ENCODE measurements at places on chromosomes 1 and 21.
A peak's percentile ranks its signal among the peaks of the same experiment; 100 is the strongest.

DNA sequence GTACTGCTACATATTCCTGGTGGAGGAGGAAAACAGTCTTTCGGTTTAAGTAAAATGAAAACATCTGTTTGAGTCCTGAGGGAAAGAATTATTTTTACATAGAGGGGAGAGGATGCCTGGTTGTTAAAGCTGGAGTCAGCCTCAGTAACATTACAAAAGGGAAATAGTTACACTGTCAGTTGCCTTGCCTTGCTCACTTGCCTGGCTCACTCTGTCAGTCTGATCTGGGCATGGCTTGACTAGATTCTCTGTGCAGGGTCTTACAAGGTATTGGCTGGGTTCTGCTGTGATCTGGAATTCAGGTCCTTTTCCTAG lies 8.4 kb upstream of the UBE2U start:
- no peak for DNase-seq

GRCh38 chr1:226001963-226002666 lies 3.0 kb upstream of the SDE2 start:
- no peak for DNase-seq

- DNase-seq, result no peak
Measured at GRCh38 chr1:35668506-35668905, 27.2 kb upstream of the PSMB2 start.

- no peak for DNase-seq
Measured at GRCh38 chr1:55172272-55172671, 42.9 kb downstream of the USP24 start.

- DNase-seq, result no peak
Measured at GRCh38 chr1:225409051-225409450, 18.8 kb downstream of the LBR start.

- no peak for DNase-seq
Measured at GRCh38 chr1:89464008-89464407, 60.6 kb upstream of the LRRC8B start.

DNA sequence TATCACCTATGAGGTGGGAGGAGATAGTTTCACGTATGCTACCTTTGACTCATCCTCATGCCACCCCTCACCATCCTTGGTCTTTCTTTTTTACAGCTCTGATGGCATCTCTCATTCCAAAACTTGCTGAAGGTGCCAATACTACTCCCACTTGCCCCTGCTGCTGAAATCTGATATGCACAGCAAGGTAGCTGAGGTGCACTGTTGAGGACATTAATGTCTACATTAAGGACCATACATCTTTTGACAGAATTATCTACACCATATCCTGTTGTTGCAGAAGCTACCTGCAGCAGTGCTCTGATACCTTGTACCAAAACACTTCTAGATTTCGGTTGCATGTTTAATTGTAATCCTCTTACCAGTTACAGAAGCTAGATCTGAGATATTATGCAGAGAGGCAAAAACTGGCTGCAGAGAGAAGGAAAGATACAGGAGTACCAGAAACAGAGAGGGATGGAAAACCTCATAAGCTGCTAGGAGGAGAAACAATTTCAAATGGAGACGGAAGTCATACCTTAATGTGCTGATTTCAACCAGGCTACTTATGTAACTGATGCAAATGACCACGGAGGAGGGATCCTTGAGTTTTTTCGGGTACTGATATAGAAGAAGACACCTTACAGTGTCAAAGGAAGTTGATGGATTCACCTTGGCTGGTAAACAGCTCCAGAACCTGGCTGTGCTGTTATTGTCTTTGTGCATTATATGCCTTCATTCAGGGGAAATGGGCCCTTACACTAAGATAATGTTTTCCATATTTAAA lies 19.3 kb upstream of the PTPRC start:
- no peak for DNase-seq

DNA sequence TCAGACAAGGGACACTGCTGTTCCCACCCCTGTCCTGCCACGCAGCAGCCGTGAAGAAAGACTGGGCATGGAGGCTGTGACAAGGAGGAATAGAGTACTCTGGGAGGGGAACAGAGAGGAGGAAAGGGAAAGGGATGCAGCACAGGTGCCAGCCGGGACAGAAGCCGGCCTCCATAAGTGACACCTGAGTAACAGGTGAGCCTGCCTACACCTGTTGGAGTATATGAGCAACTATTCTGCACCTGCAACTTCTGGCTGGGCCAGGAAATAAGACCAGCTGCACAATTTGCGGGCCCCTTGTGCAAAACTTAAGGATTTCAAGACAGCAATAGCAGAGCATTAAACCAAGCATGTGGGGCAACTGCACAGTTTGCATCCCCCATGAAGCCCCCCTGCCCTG lies 72.5 kb upstream of the GOLT1A start:
- DNase-seq, result no peak

- DNase-seq, result no peak
Measured at GRCh38 chr1:37233606-37234005, 199.3 kb upstream of the GRIK3 start.

GRCh38 chr1:223006371-223006770 lies 136.7 kb downstream of the TLR5 start:
- no peak for DNase-seq

- DNase-seq, result peak; percentile 19
Measured at GRCh38 chr1:33709783-33710718, 153.8 kb upstream of the HMGB4 start.

GRCh38 chr1:181062836-181063428 lies 25.6 kb upstream of the IER5 start:
- DNase-seq, result no peak

- no peak for DNase-seq
Measured at GRCh38 chr1:48263041-48263440, 40.5 kb downstream of the SLC5A9 start.

GRCh38 chr1:84603941-84604830 lies 29.9 kb upstream of the CTBS start:
- DNase-seq, result peak; percentile 36

DNA sequence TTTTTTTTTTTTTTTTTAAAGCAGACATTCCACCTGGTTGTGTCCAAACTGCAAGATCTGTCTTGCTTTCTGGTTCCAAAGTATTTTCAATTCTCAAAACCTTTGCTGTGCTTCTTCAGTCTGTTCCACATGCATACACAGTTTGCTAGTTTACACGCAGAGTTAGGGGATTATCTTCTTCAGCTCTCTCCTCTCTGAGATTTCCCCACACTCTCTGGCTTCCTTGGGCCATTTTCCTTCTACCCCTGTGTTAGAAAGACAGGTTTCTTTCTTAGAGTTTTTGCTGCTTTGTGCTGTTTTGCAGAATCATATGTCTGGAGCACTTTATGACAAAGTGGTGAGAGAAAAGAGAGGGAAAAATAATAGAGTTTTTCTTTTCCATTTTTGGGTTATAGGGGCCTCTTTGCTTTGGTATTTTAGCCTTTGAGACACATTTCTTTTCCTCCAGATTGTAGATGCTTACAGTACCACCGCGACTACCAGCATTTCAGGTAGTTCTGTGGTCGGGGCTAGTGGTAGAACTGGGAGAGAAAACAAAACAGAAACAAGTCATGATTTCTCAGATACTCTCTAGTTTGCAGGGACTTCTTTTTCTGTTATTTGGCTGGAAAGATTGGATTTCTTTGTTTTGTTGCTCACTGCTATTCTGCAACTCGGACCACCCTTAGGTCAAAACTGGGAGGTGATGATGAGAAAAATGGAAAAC lies 66.3 kb downstream of the RABGAP1L start:
- no peak for DNase-seq

GRCh38 chr21:28444111-28444510 lies 548.6 kb downstream of the LTN1 start:
- DNase-seq, result no peak

- DNase-seq, result no peak
Measured at GRCh38 chr1:24111262-24111995, 506 bp downstream of the MYOM3 start.

DNA sequence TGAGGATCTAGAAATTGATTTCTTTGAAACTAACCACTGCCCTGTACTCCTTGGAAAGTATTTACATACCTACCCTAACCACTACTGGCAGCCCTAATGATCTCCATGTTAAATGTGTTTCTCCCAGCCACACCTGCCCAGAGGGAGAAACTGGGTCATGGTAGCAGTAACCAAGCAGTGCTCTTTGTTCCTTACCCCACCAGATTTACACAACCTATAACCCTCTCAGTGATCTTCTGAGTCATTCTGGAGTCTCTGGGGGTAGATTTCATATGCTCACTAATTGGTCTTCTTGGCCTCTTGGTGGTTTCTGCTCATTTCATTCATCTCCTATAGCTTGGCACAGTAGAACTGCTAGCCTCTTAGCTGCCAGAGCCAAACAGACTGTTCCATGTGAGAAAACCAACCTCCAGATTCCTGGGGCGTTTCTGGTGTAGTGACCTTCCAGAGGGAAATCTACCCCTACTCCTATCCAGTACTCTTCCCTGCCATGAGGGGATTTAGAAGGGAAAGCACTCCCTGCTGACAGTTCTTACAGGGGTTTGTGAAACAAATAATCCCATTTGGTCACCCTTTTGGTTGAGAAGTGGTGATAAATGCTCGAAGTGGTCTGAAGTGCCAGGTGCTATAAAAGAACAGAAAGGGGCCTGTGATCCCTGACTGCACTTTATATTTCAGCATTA lies 36.2 kb upstream of the LRIG2 start:
- no peak for DNase-seq

GRCh38 chr1:90558126-90558525 lies 159.0 kb downstream of the BARHL2 start:
- DNase-seq, result no peak

GRCh38 chr1:161139766-161140165 lies 7.3 kb upstream of the DEDD start:
- DNase-seq, result no peak

DNA sequence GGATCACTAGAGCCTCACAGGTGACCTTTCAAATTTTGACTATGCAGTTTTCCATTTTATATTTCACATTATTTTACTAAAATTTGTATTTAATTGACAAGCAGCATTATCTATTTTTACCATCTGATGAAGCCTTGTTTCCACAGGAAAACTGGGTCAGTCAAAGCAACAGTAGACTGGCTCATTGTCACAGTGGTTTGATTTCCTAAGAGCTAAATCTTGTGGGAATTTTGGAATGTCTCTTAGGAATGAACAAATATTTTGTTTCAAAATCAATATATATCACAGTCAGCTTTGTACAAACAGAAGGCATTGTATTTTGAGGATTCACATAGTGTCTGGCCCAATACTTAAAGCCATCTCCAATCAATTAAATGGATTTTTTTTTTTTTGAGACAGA lies 152.6 kb upstream of the RNPC3 start:
- no peak for DNase-seq

GRCh38 chr1:1315435-1315954 lies 7.1 kb downstream of the PUSL1 start:
- DNase-seq, result no peak

- no peak for DNase-seq
Measured at GRCh38 chr21:16550917-16551741, 821.3 kb downstream of the USP25 start.

- DNase-seq, result no peak
Measured at GRCh38 chr1:89546934-89547562, 22.4 kb downstream of the LRRC8B start.

- DNase-seq, result no peak
Measured at GRCh38 chr1:208036918-208037766, 126.2 kb upstream of the CD34 start.

DNA sequence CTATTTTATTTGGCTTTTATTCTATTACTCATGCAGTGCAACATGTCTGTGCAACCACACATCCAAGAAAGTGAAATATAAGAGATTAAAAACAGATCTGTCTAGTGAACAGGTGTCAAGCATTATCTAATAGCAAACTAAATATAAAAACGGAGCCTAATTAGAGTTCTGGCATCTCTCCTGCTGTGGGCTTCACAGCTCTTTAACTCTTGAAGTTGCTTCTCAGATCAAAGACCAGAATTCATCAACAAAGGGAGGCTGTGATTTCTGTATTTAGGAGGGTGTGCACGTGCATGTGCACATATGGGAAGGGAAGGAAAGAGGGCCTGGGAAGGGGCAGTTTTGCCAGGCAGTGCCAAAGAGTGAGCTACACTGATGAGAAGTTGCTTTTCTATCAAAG lies 81.0 kb downstream of the MIS18A start:
- no peak for DNase-seq

- DNase-seq, result no peak
Measured at GRCh38 chr1:51549901-51550300, 30.8 kb upstream of the EPS15 start.

DNA sequence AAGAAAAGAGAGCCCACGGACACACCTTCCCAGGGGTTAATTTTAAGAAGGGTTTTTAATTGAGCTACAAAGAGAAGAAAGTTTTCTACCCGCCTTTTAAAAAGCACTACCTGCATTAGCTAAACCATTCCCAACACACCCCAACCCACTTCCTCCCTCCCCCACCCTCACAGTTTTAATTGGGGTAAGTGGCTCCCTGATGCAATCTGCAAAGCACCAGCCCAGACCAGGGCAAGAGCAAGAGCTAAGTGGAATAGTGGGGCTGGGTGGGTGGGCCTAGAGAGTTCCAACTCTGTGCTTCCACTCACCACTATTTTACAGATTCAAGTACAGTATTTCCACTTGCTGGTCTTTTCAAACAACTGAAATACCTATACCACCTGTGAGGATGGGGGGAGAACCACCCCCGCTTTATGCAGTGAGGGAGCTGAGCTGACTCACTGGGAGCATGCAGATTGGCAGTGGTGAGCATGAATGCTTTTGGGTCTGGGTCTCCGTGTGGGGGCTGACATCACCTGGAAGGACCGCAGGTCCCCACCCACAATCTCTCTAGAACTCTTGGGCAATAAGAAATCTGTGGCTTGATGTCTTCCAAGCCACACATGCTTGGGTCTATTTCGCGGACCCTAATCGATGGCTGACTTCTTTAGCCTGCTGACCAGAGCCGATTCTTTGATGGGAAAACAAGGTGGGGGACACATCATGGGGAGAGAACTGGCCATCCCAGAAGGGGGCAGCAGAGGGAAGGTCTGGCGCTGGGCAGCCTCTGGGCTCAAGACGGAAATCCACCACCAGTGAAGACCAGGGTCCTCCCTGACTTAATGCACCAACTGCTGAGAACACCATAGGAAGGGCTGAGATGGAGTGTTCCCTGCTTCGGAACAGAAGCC lies 95.5 kb downstream of the SSBP3 start:
- no peak for DNase-seq

GRCh38 chr1:168811176-168811575 lies 82.2 kb upstream of the DPT start:
- no peak for DNase-seq

DNA sequence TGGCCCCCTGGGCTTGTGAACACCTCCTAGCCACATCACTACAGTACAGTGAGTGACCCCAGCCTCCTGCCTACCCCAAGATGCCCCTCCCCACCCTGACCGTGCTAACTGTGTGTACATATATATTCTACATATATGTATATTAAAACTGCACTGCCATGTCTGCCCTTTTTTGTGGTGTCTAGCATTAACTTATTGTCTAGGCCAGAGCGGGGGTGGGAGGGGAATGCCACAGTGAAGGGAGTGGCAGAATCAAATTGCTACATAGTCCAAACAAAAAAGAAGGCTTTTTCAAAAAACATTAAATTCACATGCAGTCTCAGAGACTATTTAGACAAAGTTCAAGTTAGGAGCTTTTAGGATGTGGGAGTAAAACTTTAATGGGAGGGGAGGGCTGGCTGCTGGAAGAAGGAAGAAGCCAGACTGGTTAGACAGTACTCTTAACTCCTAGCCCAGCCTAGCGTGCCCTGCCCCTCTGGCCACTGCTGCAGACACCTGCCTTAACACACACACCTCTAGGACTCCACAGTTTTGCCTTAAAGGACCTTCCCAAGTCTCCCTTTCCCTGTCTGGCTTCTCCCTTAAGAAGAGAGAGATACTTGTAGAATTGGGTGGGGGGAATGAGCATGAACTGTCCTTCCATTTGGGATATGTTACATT lies 9.4 kb downstream of the PEA15 start:
- no peak for DNase-seq

All from H54 (cell line).